ENCODE measurements at places on chromosomes 1 and 21.

- DNase-seq = no peak
These were observed 126.6 kb upstream of the AJAP1 start for GRCh38 chr1:4527819-4528218.

GRCh38 chr1:87951409-87951808 lies 622.7 kb downstream of the LMO4 start:
- no peak for DNase-seq

DNA sequence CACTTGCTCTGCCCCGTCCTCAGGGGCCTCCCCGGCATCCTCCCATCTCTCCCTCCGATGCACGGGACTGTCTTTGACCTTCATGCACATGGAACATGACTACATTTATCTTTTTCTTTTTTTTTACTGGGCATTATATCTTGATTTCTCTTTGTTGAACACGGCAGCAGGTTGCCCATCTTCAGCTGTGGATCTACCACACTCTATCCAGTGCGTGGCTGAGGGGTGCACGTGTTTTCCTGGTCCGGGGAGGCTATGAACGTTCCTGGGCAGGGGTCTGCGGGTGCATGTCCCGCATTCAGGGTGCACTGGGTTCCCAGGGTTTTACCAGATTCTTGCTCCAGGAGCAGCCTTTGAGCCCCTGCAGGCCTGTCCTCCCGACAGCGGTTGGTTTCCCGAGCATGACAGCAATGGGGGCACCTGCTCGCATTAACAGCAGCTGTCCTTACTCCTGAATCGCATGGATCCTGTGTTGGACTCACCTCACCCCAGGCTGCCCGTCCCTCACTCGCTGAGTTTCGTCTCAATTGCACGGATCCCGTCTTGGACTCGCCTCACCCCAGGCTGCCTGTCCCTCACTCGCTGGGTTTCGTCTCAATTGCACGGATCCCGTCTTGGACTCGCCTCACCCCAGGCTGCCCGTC lies 7.4 kb downstream of the POFUT2 start:
- peak; percentile 50 for DNase-seq

GRCh38 chr1:211183747-211184313 lies 49.9 kb upstream of the KCNH1 start:
- no peak for DNase-seq

GRCh38 chr1:115364046-115364779 lies 26.2 kb upstream of the NGF start:
- no peak for DNase-seq

- DNase-seq = no peak
These were observed 24.6 kb upstream of the CLCA4 start for GRCh38 chr1:86522240-86522639.

GRCh38 chr1:51861669-51862068 lies 16.9 kb downstream of the NRDC start:
- no peak for DNase-seq

DNA sequence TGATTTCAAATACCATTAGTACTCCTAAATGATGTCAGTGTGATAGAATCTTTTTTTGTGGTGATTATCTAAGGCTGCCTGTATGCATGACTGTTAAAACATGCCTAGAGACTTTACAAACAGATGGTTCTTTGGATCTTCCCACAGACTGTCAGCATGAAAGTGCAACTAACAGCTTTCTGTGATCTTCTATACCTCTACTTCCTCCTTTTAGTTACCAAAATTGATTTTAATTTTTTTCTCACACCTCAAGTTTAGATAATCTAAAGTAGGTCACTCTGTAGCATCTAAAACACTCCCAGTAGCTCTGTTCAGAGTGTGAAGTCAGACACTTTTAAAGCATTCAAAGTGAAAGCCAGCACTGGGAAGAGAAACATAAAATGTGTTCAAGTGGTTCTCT lies 534.5 kb downstream of the PTPRC start:
- DNase-seq = no peak

DNA sequence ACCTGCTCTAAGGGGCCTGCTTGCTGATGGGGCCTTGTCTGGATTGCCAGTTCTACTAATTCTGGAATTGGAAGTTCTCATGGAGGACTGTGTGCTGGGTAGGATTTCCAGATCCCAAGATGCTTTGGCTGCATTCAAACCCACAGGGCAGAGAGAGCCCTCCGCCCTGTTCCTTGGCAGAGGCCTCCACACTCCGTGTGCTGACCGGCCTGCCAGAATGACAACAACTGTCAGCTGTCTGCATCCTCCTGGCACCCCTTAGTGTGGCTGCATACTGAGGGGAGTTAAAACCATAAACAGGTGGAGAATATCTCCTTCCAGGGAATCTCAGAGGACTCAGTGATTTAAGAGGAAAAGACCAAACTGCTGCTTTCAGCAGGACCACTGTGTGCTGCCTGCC lies 60.7 kb downstream of the ADARB1 start:
- DNase-seq = no peak

GRCh38 chr1:33610864-33611455 lies 138.5 kb downstream of the ZSCAN20 start:
- DNase-seq = no peak

GRCh38 chr1:178607718-178608408 lies 95.0 kb downstream of the TEX35 start:
- no peak for DNase-seq

DNA sequence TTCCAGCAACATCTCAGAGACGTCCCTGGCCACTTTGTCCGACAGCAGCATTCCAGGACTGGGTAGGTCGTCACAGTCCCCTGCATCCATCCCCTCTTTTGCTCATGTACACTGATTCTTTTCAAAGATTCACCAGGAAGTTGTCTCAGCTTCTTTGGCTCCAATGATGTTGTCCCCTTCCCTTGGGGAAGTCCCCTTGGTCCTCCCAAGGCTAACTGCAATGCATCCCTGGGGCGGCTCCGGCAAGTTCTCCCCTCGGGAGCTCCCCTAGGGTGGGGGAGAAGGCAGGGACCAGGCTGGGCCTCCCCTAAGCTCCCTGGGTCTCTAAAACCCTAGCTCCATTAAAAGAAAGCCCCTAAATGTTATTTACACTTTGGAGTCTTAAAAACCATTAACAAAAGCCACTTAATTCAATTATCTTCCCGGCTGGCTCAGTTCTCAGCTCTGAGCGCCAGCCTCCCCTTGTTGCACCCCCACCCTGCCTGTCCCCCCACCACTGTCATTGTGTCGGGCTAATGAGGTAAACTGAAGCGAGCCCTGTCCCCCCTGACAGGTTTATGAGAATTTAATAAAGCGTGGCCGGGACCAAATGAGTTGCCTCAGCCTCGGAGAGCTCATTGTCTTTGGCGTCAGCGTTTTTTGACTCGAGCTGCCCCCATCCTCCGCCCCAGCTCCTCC lies 25.3 kb downstream of the KNCN start:
- no peak for DNase-seq

DNA sequence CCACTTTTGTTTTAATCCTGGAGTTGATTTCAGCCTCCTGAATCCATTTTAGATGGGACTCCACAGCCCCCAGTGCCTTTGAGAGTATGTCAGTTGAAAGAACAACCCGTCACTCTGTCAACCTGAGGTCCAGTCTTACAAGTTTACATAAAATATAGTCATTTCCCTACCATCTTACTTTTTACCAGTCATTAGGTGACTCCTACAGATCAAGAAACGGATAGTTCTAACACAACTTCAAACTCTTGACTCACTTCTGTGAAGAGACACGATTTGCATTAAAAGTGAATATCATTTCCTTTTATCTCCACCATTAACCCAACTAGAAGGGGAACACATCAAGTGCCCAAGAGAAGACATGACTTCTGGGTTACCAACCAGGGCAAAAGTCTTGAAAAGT lies 147.1 kb downstream of the NTPCR start:
- DNase-seq = no peak

DNA sequence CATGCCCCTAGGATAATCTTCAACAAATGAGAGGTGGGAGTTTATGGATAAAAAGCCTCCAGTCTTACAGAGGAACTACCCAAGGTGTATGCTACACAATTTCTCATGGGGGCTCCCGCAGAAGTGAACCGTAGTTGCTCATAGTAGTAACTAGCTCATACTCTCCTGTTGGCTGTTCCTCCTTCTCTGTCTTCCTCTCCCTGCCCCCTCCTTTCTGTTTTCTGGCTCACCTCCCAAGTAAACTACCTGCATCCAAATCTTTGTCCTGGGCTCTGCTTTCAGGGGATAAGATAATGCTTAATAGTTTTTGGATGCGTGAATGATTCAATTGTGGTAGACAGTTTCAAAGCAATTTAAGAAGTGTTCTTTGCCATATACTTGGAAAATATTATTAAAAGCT lies 90.1 kb upstream of the ROR1 start:
- no peak for DNase-seq

- DNase-seq = no peak
These were observed 14.9 kb downstream of the SLC26A9 start for GRCh38 chr1:205928317-205928716.

DNA sequence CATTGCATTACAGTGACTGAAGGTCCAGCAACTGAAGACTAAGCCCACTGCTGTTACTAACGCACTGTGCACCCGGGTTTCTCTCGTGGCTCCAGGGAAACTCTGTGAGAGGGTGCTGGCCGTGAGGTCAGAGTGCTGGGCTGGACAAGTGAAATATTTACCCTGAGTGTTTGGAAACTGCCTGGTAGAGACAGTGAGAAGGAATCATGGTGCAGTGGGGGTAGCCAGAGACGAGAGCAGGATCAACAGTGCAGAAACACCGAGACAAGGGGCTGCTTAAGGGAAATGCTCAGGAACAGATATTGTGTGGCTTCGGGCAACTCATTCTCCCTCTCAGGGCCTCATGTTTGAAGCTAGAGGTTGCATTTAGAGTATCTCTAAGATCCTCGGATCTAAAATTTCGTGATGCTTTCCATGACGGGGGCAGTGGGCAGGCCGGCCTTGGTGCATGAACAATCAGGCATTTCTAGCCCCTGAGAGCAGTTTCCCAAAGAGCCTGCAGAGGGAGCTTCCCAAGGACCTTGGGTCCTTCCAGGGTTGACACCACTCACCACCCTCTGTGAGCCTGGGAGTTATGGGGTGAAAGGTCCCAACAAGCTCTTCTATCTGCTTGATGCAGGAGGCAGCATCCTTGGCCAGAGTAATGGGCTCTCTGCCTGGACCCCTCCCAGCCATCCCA lies 9.7 kb downstream of the CD2 start:
- DNase-seq = peak; percentile 87

DNA sequence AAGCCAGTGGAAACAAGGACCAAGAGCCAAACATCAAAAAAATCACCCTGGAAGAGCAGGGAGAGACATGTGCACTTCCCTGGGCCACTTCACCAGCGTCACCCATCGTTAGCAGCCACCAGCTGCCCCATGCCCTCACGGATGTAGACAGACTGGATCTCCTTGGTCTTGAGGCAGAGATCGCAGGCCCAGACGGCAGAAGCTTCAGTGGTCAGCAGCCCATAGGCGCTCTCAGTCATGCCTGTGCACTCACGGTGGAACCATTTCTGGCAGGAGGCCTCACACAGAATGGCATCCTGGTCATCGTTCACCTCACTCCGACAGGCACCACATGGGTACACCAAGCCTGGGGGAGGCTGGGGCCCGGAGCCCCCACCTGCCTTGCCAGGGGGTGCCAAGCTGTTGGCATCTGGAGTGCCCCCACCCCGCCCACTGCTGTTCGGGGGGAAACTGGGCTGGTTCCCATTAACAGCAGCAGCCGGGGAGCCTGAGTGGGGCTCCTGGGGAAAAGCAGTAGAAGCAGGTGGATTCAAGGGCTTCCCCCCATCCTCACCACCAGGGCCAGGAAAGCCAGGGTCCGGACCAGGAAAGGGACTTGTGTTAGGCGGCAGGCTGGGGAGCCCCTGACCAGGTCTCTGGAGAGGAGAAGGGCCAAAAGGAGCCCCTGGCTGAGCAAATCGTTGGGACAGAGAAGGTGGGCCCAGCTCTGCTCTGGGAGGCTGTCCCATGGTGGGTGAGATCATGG lies 2.7 kb downstream of the PYGO2 start:
- DNase-seq = no peak

GRCh38 chr1:89530444-89531089 lies 5.9 kb downstream of the LRRC8B start:
- no peak for DNase-seq

GRCh38 chr1:240811256-240811655 lies 199.3 kb upstream of the GREM2 start:
- no peak for DNase-seq

- peak; percentile 78 for DNase-seq
These were observed 7.8 kb upstream of the CHI3L2 start for GRCh38 chr1:111219557-111220286.
